ENCODE measurements at places on chromosomes 1 and 21. TPM values are rescaled to one million over a fixed set of nuclear protein-coding genes. Genes with fewer than 3 reads are reported as not detected.
A peak's percentile ranks its signal among the peaks of the same experiment; 100 is the strongest.

CCT3 gene
- 114 TPM for total RNA-seq

RGS4 gene
- not detected for total RNA-seq

EXTL1 gene
- not detected for total RNA-seq

C1orf210 gene
- total RNA-seq = not detected

CD53 gene
- total RNA-seq = 513 TPM

MACO1 gene
- 25.9 TPM for total RNA-seq

DNA sequence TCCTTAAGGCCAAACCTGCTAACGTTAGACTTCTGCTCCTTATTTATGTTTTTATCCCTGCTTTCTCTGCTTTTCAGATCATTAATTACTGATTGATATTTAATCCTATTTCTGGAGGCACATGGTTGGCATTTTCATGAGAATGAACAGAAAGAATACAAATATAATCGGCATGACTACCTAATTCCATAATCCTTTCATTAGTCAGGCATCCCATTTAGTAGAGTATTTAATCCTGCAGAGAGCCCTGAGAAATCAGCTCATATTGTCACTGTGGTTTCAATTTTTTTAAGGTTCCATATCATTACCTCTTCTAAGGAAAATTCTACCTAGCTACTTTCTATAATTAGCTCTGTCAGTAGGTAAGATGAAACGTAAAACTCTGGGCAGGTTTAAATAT is 238.8 kb downstream of the NCAM2 start:
- no peak for DNase-seq
- no peak overlapping the region for H3K27ac ChIP-seq
- H3K4me1 ChIP-seq = no peaks in the 10 kb centered on the region
- H3K4me3 ChIP-seq = no peak overlapping the region

DNA sequence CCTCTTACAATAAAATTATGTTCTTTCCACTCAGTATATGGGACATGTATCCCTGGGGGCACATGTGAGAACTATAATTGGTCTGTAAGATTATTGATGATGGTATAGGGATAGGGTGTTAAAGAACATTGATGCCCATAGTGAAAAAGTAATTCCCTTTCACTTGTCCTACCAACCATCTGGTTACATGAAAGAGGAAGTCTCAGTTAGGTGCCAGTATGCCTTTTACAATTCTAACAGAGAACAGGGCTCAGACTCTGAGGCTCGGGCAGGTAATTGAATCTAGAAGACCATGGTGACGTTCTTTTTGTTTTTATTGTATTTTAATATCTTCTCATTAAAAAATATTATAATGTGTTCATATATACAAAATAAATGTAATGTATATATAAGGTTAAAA is 113.6 kb downstream of the FGGY start:
- no peak for DNase-seq
- no peaks in the 10 kb centered on the region for H3K27me3 ChIP-seq
- H3K36me3 ChIP-seq = no peaks in the 10 kb centered on the region
- no peak overlapping the region for H3K4me3 ChIP-seq

- H3K4me3 ChIP-seq = no peak overlapping the region
- H3K27ac ChIP-seq = no peak overlapping the region
- H3K4me1 ChIP-seq = no peaks in the 10 kb centered on the region
- DNase-seq = no peak
These were observed 51.1 kb upstream of the KLHDC7A start for GRCh38 chr1:18429654-18430053.

DNA sequence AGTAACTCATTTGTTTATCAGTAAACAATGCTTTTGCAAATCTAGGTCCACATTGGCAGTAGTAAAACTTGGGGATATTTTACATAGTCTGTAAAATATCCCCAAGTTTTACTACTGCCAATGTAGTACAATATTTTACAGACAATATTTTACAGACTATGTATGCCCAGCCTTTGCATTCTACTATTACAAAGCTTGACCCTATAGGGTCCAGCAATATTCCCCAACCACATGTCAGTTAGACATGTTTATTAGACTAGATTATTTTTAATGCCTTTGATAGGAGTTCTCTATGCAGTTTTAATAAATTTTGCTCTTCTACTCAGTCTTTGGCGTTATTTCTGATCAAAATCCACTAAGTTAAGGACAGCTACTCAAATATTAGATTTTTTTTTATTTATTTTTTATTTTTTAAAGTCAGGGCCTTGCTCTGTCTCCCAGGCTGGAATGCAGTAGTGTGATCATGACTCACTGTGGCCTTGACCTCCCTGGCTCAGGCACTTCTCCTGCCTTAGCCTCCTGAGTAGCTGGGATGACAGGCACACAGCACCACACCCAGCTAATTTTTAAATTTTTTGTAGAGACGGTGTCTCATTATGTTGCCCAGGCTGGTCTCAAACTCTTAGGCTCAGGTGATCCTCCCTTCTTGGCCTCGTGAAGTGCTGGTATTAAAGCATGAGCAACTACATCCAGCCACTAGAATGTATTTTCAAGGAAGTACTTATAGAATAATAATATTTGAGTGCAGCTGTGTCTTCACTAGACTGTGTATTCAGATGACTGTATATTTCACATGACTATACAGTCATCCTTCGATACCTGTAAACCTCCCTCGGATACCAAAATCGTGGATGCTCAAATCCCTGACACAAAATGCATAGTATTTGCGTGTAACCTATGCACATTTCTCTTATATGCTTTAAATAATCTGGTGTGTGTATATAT is 19.8 kb downstream of the MIER1 start:
- no peak overlapping the region for H3K27ac ChIP-seq
- H3K4me3 ChIP-seq = no peak overlapping the region
- peaks cover 20% of the 10 kb centered on the region for H3K4me1 ChIP-seq
- H3K27me3 ChIP-seq = no peaks in the 10 kb centered on the region
- H3K36me3 ChIP-seq = peaks cover 35% of the 10 kb centered on the region

GRCh38 chr1:61122389-61122788 is 40.0 kb downstream of the NFIA start:
- DNase-seq = no peak
- no peaks in the 10 kb centered on the region for H3K4me1 ChIP-seq
- no peaks in the 10 kb centered on the region for H3K36me3 ChIP-seq
- no peak overlapping the region for H3K27ac ChIP-seq

- no peaks in the 10 kb centered on the region for H3K4me1 ChIP-seq
- H3K4me3 ChIP-seq = no peak within 1 kb of the TSS
- no peaks in the 10 kb centered on the region for H3K36me3 ChIP-seq
- peaks cover 9% of the 10 kb centered on the region for H3K27me3 ChIP-seq
These were observed at the start of gene PRKAA2 for GRCh38 chr1:56644919-56645676. TSS of gene PRKAA2 (plus strand) at chr1:56645314. CDS start at chr1:56645388, 74 bp downstream.

GRCh38 chr21:42524341-42525028 is 10.8 kb downstream of the SLC37A1 start:
- peaks cover 36% of the 10 kb centered on the region for H3K36me3 ChIP-seq
- H3K27ac ChIP-seq = no peak overlapping the region
- H3K4me1 ChIP-seq = peaks cover 16% of the 10 kb centered on the region

DNA sequence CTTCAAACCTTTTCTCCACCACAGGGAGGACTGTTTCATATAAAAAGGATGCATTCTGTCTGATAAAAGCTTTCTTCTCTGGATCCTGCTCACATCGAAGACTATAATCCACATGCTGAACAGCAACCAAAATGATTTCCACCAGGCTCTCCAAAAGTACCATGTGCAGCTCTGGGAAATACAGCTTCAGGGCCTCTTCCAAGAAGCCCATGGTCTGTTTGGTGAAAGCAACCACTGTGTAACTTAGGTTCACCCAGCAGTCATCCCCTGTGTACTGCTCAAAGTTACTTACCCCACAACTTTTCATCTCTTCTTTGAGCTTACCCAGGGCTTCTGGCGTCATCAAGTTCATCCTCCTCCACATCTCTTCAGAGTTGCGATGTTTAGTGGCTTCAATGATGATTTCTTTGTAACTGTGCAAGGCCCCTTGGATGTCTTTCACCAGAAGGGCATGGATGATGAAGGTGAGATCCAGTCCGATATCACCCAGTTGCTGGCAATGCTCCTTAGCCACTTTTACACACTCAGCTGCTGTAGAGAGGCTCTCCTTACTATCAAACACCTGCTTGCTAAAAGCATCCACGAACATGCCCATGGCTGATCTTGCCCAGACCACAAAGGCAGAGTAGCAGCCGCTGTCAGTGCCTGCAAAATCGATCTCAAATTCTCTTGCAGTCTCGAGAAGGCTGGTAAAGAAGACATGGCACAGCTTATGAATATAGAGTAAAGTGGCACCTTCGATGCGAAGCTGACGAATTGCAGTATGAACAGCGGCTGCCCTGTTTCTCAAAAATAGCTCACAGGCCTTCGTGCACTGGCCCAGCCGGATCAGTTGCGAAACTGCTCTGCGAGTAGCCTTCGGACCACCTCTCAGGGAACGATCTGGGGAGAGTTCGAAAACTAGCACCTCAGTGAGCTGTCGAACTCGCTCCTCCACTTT is 1.7 kb downstream of the EXOC8 start:
- peaks cover 41% of the 10 kb centered on the region for H3K4me1 ChIP-seq
- no peak for DNase-seq
- H3K36me3 ChIP-seq = no peaks in the 10 kb centered on the region
- peak overlapping the region; percentile 99 for H3K4me3 ChIP-seq

- DNase-seq = no peak
- no peaks in the 10 kb centered on the region for H3K27me3 ChIP-seq
- H3K4me3 ChIP-seq = no peak overlapping the region
- peaks cover 22% of the 10 kb centered on the region for H3K36me3 ChIP-seq
- no peaks in the 10 kb centered on the region for H3K4me1 ChIP-seq
These were observed 37.7 kb upstream of the ASPM start for GRCh38 chr1:197184190-197184589.
